ENCODE measurements at places on chromosomes 2 and 18.
A peak's percentile ranks its signal among the peaks of the same experiment; 100 is the strongest.

DNA sequence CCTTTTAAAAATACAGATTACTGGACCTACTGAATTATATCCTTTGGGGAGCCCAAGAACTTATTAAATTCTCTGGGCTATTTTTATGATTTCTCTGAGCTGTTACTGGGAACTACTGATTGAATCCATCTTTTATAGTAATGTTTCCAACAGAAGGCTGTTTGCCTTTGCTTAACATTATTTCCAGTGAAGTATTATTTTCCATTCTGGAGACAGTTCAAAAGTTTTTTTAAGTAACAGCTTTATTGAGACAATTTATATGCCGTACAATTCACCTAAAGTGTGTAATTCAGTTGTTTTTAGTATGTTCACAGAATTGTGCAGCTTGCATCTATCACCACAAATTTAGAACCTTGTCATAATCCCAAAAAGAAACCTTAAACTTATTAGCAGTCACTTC, 100.6 kb downstream of the BABAM2 start:
- no peak for DNase-seq

DNA sequence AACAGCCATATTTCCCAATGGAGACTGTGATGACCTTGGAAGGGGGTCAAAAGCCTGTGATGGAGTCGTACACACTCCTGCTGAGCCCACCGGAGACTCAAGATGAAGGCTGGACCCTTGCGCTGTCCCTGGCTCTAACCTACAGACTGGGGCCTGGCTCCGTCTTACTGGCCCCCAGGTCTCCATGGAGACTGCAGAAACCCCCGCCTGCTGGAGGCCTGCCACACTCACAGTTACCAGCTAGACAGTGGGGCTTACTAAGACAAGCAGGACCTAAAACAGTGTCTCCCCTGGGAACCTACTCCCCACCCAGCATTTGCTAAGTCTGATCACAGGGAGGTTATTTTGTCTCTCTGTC, 9.6 kb downstream of the C2orf72 start:
- DNase-seq, result no peak

DNA sequence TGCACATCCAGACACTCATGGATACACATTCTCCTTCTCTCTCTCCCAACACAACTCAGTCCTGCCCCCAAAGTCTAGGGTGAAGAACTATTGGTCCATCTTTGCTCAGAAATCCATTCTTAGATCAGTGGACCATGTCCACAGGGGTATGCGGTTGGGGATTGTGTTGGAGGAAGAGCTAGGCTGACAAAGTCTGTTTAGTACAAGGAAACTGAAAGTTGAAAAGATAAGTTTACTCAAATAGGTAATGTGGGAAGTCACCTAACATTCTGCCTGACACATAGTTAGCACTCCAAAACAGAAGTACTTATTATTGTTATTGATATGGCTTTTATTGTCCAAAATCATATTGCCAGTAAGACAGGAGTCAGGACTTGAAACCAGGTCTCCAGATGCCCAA, 55.9 kb downstream of the ALK start:
- DNase-seq, result no peak

GRCh38 chr2:199819746-199820145, 31.2 kb downstream of the FTCDNL1 start:
- no peak for DNase-seq

DNA sequence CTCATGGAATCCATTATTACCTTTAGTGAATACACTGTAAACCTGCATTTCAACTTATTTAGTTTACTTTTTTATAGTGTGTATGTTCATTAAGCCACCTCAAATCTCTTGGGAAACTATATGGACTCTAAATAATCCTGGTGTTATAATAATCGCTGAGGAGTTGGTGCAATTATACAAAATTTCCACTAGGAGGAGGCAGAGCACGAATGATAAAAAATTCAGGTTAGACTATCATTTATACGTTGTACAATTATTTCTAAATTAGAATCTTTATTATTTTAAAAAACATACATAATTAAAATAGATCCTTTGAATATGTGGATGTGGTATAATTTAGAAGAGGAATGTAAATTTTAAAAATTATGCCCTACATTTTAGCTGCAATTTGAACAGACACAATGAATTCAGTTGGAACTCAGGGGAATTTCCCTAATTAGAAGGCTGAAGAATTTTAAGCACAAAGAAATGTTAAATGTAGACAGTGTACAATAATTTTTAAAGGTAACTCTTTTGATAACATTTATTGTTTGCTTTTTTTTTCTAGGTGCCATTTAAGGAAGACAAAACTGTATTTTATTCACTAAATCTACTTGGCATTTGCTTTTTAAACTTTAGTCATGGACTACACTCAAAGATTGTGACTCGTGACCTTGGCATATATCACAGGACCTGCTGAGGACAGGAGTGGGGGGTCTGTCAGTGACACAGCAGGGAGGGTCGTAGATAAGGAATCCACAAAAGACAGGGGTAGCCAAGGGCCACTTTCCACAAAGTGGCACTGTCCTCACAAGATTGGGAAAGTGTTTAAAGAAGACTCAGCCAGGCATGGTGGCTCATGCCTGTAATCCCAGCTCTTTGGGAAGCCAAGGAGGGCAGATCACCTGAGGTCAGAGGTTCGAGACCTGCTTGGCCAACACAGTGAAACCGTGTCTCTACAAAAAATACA, 45.5 kb downstream of the RAB12 start:
- DNase-seq, result peak; percentile 43

DNA sequence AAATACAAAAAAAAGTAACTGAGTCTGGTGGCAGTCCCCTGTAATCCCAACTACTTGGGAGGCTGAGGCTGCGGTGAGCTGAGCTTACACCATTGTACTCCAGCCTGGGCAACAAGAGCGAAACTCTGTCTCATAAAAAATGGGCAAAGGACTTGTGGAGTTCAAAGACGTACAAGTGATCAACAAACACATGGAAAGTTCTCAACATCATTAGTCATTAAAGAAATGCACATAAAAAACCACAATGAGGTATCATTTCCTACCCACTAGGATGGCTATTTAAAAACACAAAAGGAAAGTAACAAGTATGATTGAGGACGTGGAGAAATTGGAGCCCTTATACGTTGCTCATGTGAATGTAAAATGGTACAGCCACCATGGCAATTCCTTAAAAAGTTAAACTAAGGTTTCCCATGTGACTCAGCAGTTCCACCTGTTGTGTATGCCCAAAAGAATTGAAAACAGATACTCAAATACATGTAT, 52.3 kb downstream of the RAB10 start:
- no peak for DNase-seq

DNA sequence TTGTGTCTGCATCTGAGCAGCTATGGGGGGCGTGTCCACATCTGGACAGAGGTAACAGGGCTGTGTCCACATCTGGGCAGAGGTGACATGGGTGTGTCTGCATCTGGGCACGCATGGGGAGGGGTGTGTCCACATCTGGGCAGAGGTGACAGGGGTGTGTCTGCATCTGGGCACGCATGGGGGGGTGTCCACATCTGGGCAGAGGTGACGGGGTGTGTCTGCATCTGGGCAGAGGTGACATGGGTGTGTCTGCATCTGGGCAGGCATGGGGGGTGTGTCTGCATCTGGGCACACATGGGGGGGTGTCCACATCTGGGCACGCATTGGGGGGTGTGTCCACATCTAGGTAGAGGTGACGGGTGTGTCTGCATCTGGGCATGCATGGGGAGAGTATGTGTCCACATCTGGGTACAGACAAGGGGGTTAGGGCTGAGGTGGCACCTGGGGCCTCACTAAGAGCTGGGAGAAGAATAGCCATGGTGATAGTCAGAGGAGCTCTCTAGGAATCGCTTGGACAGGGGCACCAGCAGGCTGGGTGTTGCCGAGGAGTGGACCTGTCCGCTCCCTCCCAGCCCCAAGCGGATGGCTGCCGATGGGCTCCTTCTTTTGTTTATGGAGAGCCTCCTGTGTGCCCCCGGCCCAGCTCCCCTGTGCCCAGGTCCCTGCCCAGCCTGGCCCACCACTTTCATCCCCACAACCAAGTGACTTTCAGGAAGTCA, 177.8 kb downstream of the EIPR1 start:
- DNase-seq, result no peak

DNA sequence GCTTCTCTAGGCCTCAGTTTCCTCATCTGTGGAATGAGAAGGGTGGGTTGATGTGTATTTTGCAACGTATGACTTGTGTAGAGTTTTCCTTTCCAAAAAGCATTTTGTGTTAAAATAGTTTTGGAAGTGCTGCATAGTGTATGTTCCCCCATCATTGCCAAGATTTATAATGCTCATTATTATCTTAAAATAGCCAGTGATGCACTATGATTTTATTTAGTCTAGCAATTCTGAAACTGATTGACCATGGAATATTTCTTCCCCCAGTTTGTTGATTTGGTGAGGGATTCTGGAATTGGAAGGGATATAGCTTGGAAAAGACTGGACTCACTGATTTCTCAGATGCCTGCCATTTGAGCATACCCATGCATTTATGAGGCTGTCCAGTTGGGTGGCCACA, 130.6 kb downstream of the CCDC85A start:
- no peak for DNase-seq

- DNase-seq, result no peak
Observed at GRCh38 chr2:63522950-63523349, 65.3 kb downstream of the WDPCP start.

DNA sequence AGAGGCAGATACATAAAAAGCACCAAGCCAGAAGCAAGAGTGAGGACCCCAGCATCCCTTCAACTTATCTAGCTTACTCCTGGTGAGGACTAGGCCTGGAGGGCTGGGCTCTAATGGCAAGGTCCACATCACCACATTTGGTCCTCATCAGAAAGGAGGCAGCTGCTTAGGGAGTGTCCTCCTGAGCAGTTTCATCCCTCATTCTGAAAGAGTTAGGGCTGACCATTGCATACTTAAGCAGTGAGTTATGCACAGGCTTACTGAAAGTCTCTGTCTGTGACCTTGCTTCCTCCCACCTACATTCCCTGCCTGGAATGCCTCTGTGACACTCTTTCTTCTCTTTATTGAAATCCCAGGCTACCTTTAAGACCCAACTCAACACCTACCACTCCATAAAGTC, 301.8 kb upstream of the ACVR2A start:
- DNase-seq, result no peak

DNA sequence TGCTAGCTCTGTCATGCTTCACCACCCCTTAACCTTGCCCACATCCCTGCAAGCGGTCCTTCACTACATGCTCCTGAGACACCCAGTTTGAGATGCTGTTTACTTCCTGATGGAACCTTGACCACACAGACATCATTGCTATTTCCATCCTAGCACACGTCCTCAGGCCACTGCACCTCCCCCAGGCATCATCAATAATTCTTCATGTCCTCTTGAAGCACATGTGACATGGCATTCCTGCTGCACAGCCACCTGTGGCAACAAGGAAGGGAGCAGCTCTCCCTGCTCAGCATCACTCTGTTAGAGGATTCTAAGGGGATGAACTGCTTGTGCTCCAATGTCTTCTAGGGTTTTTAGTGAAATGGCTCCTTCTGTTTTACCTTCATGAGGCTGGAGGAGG, 26.1 kb upstream of the ST3GAL5 start:
- no peak for DNase-seq

DNA sequence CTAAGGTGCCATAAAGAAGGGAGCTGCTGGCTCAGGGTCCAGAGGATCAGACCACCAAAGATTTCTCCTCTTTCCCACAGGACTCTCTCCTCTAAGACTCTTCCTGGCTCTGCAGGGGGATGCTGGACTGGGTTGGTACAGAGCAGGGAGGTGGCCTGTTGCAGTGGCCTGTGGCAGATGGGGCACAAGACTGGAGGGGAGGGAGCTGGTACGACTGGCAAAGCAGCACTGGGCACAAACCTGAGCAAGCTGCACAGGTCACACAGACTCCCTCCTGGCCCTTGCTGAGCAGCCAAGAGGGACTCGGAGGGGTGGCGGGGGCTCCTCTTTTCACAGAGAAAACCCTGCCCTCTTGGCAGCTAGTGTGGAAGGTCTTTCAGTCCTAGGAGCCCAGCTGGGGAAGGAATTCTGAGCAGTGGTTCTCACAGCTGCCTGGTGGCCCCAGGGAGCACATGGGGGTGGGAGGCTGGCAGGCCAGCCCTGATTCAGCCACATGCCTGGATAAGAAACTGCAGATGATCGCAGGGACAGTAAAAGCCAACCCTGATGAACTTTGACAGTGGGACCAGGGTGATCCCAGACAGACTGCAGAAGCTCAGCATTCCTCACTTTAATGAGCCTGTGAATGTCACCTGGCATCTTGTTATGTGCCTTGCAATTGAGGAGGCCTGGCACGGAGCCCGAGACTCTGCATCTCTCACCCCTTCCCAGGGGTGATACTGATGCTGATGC, 32.5 kb upstream of the ACAA2 start:
- DNase-seq, result no peak
